ENCODE measurements at places on chromosomes 16 and 17.

DNA sequence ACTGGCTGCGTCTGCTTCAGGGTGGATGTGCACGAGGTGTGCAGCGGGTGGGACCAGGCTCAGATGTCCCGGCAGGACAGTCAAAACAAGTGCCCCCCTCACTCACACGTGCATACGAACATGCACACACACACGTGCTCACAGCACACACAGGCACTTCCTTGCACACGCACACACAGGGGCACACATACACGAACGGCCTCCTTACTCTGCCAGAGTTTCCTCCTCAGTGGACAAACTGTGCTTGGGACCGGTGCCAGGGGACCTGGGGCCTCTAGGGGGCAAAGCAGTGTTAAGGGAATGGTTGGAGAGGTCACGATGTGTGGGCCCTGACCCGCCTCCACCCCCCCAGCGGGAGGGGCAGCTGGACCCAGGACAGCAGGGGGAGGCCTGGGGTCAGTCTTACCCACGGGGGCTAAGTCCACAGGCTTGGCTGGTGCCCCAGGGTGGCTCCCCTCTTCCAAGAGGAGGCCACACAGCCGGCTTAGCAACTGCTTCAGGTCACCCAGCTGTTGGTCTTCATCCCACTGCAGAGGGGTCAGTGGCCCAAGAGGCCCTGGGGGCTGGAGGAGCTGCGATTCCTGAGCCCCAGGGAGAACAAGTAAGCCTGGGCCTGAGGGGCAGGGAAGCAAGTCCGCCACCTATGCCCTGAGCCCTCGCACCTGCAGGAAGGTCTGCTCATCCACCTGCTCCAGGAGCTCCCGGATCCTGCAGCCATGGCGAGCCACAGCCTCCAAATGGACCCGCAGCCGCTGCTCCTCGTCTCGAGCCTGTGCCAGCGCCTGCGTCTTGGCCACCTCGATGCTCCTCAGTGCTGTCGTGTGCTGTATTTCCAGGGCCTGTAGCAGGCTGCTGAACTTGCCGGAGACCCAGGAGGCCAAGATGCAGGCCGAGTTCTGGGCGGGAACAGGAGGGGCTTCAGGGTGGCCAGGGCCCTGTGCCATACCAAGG, 4.9 kb downstream of the TRIM65 start:
- DNase-seq = no peak

- DNase-seq = no peak
These were observed 4.8 kb downstream of the SPNS2 start for GRCh38 chr17:4503283-4504025.

DNA sequence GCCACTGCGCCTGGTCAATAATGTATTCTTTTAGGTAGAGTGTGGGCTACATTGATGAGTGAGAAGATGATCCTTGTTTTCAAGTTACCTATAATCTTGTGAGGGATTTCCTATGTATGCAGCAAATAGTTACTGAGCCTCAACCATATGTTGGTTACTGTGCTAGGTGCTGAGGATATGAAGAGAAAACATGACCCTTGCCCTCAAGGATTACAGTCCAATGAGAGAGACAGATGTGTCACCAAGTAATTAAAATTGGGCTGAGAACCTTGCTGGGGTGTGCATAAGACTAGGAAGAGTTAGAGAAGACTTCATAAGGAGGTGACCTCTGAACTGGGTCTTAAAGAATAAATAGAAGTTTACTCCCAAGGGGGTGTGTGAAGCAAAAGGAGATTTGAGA, 7.4 kb downstream of the POLR2A start:
- no peak for DNase-seq

- DNase-seq = no peak
These were observed 50.3 kb downstream of the EMP2 start for GRCh38 chr16:10529895-10530669.

GRCh38 chr17:73465953-73466230, 154.1 kb upstream of the CDC42EP4 start:
- DNase-seq = no peak

- no peak for DNase-seq
These were observed 28.4 kb downstream of the LRRC75A start for GRCh38 chr17:16463358-16464302.

DNA sequence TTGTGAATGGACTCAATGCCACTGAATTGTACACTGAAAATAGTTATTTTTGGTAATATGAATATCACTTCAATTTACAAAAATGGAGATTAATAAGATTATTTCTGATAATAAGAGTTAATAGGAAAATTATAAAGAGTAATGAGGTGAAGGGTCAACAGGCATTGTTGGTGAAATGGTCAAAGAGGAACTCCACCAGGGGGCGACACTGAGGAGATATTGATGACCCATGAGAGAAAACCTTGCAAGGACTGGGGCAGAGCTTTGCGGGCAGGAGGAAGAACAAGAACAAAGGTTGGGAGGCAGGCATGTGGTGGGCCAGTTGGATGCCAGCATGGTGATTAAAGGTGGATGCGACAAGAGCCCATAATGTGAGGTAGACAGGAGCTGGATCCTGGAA, 74.0 kb upstream of the XYLT1 start:
- no peak for DNase-seq

GRCh38 chr16:73369851-73370250, 321.9 kb upstream of the ZFHX3 start:
- DNase-seq = no peak

DNA sequence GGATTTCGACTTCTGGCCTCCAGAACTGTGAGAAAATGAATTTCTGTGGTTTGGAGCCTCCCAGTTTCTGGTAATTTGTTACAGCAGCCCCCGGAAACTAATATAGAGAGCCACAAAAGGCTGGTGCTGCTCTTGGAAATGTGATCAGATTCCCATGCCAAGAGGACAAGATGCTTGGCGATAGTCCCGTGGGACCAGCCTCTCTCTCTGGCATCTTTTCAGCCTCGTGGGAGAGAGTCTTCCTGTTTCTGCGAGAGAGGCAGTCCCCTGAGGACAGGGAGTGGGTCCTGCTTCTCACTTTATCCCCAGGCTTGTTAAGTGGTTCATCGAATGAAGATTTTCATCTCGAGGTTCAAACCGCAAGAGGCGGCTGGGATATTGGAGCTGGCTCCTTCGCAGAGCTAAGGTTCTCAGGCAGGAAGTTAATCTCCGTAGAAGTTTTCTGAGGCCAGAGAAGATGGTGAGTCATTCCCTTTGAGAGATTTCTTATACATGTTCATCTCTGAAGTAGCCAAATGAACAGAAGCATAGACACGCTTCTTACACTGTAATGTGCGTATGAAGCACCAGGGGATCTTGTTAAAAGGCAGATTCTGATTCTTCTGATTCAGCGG, 211.6 kb upstream of the SDK2 start:
- no peak for DNase-seq

GRCh38 chr17:7034955-7035590, 742 bp upstream of the SLC16A13 start:
- no peak for DNase-seq

DNA sequence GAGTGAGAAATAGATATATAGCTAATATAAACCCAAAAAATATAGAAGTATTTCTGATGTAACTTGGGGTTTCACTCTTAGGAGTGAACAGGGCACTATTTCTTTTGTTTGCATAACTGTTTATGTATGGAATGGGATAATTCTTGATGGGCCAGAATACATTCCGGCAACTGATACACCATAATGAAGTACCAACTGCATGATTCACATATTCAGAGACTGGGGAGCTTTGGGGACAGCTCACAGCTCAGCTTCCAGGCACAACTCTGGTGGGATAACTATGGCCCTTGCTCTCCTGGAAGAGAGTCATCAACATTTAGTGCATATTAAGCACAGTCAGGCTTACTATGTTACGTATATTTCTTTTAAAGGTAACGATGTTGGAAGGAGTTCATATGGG, 42.1 kb upstream of the ADCY7 start:
- DNase-seq = no peak

DNA sequence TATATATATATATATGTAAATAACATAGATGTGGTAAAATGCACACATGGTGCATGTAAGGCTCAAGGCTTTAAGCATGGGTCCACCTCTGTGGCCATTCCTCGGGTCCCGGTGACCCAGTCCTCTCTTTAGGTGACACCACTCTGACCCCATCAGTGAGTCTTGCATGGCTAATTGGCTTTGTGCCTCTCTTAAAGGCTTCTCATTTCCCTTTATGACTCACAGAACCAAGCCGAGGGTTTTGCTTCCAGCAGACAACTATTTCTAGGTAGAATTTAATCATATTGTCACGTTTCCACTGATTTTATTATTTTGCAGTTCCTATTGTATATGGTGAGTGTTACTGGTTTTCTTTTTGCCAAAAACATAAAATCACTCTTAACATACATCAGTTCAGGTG, 59.7 kb downstream of the PLCG2 start:
- DNase-seq = peak; percentile 18

- no peak for DNase-seq
These were observed 236.7 kb upstream of the GOT2 start for GRCh38 chr16:58970775-58971174.

DNA sequence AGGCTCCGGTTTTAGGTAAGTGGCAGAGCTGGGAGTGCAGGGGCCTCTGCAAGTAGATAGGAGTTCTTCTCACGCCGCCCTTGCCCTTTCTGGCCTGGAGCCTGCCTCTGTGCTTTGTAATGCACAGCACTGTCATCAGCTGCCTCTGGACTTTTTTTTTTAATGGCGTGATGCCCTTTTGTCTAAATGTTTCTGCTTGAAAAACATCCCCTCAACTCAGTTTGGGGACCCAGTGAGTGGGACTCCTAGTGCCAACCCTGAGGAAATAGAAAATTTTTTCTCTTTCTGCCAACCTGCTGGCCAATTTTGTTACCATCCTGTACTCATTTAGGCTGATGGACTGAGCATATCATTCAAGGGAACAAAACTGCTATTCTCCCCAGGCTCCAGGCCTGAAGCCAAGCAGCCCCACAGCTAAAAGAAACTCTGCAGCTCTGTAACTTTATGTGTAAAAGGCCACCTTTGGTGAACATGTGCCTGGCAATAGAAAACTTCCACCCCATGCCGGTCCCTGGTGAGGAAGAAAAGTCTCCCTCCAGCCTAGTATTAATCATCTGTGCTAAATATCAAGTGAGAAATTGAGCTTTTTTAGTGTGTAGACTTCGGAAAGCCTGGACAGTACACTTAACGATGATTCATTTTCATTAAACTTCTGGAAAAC, 22.5 kb downstream of the SLC6A2 start:
- no peak for DNase-seq

GRCh38 chr17:75012096-75012345, 449 bp upstream of the MRPL58 start:
- DNase-seq = no peak

DNA sequence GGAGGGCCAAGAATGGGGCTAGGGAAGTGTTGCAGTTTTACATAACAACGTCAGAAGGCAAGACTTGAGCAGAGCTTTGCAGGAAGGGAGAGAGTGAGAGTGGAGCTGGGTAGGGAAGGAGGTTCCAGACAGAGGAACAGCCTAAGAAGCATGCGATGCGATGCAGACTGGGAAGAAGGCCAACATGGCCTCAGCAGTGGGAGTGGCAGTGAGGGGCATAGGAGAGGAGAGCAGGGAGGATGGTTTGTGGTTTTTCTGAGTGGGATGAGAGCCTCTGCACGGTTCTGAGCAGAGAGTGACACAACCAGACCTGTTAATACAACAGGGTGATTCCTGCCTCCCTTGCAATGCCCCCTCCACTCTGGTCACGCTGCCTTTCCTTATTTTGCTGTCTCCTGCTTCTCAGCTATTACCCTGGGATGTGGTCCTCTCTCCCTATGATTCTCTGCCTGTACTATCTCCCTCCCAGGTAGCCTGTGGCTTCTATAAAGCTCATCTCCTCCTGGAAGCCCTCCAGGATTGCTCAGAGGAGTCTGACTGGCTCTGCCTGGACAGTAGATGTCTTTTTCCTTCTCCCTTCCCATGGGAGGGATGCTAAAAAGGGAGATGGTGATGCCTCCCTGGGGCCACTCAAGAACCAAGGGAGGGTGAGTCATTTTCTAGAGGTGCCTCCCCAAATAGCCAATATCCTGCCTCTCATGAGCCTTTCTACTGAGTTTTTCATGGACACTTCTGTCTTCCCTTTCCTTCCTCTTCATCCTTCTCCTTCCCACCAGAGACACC, 38.7 kb upstream of the NGFR start:
- peak; percentile 16 for DNase-seq

Measured in HCEC 1CT (cell line).